ENCODE measurements at places on chromosomes 3 and 15. TPM values are rescaled to one million over a fixed set of nuclear protein-coding genes. Genes with fewer than 3 reads are reported as not detected.

The DNAH1 gene
- total RNA-seq, result 12.1 TPM

The RUVBL1 gene
- 16.3 TPM for total RNA-seq

The CLDN16 gene
- not detected for total RNA-seq

The STRIT1 gene
- not detected for total RNA-seq

The SERINC4 gene
- total RNA-seq, result not detected

The SH3BP5 gene
- total RNA-seq, result 90.6 TPM

The LMAN1L gene
- not detected for total RNA-seq

The FOXB1 gene
- not detected for total RNA-seq

The SLC28A2 gene
- total RNA-seq, result not detected

Data from subcutaneous adipose tissue (tissue), 4 donors.